ENCODE measurements at places on chromosomes 2 and 18.

GRCh38 chr2:166180951-166181812, 53.4 kb upstream of the SCN1A start:
- DNase-seq: no peak

DNA sequence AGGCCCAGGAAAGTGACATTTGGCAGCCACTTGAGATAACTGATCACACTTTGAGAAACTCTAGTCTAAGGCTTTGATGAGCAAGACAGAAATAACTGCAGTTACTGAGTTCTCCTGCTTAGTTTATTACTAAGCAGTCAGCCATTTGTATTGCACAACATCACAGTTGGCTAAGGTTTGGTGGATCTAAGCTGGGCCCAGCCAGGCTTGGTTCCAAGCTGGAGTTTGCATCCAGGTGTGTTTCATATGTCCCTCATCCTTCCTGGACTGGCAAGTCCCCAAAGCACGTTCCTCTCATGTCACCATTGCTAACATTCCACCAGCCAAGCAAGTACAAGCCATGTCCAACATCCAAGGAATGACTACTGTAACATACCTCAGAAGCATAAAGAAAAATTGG, 71.3 kb upstream of the ZNF532 start:
- no peak for DNase-seq

- no peak for DNase-seq
Measured at GRCh38 chr2:45567974-45568789, 42.9 kb downstream of the SRBD1 start.

DNA sequence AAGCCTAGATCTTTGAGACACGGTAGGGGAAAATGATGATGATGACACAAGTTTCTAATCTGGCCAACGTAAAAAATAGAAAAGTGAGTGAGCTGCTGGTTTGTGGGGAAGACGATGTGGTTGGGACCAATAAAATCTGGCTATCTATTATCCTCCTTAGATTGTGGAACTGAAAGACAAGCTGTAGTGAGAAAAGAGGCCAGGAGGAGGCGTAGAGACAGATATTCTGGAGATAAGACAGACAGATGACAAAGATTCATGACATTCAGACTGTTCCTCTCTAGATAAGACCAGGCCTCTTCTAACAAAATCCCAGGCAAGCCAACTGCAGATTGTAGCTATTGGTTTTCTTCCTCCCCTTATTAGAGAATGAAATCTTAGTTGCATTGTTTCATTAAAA, 376.3 kb upstream of the UBE2E3 start:
- no peak for DNase-seq

DNA sequence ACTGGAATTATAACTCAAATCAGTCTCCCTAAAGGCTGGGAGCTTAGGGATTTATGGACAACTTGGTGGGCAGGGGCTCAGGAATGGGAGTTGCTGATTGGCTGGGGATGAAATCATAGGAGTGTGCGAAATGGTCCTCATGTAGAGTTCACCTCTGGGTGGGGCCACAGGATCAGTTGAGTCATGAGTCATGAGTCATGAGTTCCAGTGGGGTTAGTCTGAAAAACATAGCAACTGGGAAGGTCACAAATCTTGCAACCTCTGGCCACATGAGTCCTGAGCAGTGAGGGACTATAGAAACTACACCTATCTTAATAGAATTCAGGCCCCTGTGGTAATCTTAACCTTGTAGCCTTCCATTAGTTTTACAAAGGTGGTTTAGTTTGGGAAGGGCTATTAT, 383.3 kb downstream of the RBM43 start:
- no peak for DNase-seq

- no peak for DNase-seq
Measured at GRCh38 chr18:56807901-56808300, 156.7 kb downstream of the WDR7 start.
